ENCODE measurements at places on chromosomes 5 and 9.

- no peak for DNase-seq
Measured at GRCh38 chr5:150731669-150732242, 27.1 kb downstream of the DCTN4 start.

DNA sequence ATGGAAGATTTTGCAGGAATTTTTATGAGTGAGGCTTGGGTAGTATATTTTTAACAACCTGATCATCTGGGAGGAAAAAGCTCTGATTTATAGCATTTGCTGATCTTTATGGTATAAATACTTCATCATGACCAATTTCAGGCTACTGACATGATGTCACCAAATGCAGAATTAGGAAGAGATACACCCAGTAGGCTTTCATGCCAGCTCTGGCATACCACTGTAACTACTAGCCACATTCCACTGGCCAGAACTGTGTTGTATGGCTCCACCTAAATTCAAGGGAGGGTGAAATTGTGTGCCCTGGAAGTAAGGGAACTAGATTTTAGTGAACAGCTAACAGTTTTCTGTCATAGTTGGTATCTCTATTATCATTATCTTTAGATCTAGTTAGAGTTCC, 17.6 kb downstream of the AP3S1 start:
- no peak for DNase-seq

- no peak for DNase-seq
Measured at GRCh38 chr9:89884356-89885083, 279.7 kb downstream of the GADD45G start.

DNA sequence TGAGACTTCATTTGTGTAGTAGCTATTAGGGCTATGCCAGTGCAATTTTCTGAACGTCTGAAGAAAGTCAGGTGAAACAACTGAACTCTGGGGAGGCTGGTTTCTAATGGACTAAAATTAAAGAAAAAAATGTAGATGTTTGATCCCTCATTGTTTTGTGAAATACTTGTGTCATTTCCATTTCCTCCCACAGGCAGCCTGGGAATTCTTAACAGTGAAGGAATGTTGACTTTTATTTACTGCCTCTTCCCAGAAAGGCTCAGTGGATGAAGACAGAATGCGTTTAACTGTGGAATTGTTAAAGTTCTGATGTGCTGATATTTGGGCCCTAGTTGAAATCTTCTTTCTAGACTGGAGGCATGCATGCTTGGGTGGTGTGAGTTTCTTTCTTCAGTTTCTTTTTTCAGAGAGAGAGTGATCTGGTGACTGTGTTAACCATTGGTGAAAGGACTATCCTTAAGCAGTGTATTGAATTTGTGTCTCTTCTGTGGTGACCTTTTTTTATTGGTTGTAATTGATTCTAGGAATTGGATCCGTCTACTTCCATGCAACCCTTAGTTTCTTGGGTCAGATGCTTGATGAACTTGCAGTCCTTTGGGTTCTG, 15.5 kb downstream of the ACER2 start:
- no peak for DNase-seq

GRCh38 chr9:68861436-68861835, 152.5 kb downstream of the PRKACG start:
- no peak for DNase-seq

- DNase-seq: no peak
Measured at GRCh38 chr5:154408811-154409210, 37.0 kb upstream of the SAP30L start.

DNA sequence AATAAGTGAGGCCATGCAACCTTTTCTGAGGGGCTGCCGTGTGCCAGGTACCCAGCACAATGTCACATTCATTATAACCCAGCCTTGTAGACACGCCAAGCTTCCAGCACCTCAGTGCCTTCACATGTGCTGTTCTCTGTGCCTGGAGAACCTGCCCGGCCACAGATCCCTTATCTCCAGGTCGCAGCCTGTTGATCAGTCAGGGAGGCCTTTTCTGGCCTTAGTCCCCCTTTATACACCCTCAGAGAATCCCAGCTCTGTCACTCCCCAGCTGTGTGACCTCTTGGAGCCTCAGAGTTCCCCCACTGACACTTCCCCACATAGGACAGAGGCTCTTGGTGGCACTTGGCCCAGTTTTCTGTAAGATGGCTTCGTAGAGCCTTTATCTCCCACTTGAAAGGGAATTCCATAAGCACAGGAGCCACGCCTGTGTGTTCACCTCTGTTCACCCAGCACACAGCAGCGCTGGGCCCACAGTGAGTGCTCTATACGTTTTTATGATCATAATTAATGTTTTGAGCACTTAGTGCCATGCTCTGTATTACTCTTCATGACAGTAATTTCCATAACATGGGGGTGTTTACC, 38.7 kb downstream of the NEURL1B start:
- DNase-seq: no peak

- no peak for DNase-seq
Measured at GRCh38 chr5:44387406-44387805, 1.8 kb downstream of the FGF10 start.

DNA sequence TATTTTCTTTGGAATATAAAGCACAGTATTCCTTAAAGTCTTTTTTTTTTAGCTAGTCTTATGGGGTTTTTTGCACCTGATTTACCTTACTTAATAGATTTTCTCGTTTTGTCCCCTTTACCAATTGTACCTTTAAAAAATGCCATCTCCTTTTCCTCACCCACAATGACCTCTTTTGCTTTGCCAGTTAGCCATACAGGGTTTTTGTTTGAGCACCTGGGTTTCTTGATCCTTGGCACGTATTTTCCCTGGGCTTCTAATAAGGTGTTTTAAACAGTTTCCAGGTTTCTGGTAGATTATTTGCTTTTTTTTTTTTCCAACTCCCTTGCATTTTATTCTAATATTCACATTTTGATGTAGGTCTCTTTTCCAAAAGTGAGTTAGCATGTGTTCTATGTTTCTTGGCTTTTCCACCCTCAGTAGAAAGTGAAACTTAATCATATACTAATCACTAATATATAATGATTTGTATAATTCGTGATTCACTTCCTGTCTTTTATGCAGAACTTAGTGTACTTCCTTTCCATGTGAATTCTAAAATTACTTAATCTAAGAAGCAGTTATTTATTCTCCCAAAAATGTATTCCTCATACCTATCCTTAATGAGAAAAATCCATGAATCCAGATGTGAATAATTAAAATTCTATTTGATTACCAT, 673.9 kb upstream of the RGMB start:
- DNase-seq: no peak

GRCh38 chr5:40914835-40915234, 5.5 kb downstream of the C7 start:
- DNase-seq: no peak

- DNase-seq: no peak
Measured at GRCh38 chr5:149940077-149940574, 4.5 kb downstream of the PDE6A start.

DNA sequence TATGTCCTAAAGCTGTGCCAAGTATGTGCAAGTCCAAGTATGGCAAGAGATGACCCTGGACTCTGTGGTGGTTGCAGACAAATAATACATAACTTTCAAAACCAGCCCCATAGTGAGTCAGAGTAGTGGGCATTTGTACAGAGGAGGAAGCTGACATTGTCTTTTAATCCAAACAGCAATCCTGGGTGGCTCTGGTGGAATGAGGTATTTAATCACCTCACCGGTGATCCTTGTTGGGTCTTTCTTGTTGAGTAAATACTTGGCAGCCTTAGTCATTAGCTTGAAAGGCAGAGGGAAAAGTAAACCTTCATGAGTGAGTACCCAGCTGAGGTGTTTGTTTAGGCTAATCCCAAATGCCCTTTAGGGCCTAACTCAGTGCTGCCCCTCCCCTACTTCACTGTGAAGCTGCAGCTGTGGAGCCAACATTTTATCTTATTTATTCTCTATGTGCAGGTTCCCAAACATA, 148.7 kb upstream of the SLC12A2 start:
- DNase-seq: no peak

- no peak for DNase-seq
Measured at GRCh38 chr5:88214655-88215054, 54.0 kb downstream of the TMEM161B start.

DNA sequence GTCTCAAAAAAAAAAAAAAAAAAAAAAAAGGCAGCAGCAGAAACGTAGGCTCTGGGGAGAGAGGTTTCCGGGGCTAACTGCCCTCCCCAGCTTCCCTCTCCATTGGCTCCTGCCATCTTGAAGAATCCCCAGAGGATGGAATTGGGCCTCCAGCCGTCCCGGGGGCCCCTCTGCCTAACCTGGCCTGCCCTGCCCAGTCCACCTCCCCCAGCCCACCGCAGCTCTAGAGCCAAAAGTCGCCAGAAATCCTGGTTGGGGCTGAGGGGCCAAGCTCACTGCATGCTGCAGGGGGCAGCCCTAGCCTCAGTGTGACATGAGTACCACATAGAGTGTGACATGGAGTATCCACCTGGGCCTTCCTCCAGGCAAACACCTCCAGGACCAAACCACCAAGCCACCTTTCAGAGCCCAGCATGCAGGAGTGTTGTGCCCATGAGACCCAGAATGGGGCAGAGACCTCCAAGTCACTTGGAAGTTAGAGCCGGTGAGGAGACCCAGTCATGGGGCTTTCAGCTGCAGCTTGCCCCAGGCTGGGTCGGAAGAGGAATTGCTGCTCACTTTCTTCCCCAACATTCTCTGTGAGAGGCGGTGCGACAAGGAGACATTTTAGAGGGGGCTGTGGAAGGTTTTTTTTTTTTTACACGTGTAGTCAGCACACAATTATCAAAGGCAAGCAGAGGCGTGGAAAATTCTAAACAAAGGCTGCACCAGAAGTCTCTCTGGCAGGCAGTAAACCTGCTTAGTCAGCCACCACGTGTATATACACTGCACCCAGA, 17.6 kb downstream of the CD74 start:
- no peak for DNase-seq

GRCh38 chr9:112061152-112061740, 113.9 kb downstream of the SUSD1 start:
- no peak for DNase-seq

DNA sequence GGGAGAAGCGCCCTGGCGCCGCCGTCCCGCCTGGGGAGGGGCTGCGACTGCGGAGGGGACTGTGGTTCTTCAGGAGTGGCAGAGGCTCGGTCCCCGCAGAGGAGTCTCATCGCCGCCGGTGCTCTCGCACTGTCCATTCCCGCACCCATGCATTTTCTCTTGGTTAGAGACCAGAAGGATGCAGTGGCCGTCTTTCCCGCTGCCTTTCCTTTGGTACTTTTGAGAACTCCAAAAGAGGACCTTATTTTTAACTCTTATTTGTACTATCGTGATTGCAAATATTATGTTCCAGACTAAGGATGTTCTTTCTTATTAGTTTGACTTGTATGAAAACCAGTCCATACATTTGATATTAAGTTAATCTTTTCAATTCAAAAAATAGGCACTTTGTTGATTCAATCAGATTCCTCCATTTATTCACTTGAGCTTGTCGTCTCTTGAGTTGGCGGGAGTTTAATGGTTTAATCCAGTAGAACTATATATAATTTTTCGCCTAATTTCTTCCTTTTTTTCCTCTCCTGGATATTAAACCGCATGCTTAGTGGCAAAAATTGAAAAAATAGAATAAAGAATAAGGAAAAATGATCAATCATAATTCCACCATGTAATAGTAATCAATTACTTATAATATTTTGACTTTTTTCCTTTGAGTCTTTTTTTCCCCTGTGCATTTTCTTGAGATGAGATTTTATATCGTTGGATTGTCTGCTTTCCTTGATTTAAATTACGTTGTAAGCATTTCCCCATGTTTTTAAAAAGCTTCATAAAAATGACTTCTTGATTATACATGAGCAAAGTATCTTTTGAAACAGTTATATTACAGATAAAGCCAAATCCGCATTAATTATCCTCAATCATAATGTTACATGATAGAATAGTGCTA, 861 bp downstream of the ZFYVE16 start:
- DNase-seq: no peak

- DNase-seq: no peak
Measured at GRCh38 chr9:127680226-127680625, 26.6 kb upstream of the CFAP157 start.

DNA sequence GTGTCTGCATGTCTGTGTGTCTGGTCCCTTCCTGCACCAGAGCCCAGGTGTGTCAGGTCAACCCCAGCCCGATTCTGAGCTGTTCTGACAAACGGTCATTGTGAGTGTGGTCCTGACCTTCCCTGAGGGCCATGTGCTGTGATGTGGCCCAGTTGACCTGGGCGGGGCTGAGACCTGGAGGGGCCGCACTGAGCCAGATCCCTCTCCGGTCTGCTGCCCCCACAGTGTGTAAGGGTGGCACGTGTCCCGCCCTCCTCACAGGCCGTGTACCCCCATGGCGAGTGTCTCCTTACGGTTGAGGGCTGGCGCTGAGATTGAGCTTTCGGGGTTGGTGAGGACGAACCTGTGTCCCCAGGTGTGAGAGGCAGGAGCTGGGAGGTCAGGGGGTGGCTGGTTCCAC, 136.5 kb downstream of the MRPL36 start:
- DNase-seq: no peak

GRCh38 chr9:116274293-116274692, 120.7 kb downstream of the PAPPA start:
- DNase-seq: no peak

- no peak for DNase-seq
Measured at GRCh38 chr5:26295541-26295940, 742.8 kb downstream of the CDH9 start.

GRCh38 chr9:130720762-130721161, 27.2 kb downstream of the EXOSC2 start:
- DNase-seq: no peak

DNA sequence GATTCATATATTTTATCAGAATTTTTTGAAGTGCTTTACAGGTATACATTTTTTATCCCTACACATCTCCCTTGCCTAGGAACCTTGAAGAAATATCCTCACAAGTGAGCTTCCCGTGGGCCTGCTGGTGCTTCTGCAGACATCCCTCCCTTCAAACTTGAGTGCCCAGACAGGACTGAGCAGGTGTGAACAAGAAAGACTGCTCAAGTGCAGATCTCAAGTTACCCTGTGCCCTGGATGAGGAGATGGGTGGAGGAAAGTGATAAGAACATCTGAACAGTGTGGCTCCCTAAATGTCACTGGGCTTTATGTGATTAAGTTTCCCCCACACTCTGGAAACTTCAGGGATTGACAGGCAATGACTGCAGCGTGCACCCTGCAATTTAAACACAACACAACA, 209.8 kb downstream of the TLE1 start:
- no peak for DNase-seq

GRCh38 chr5:81164936-81165335, 68.2 kb upstream of the CKMT2 start:
- no peak for DNase-seq

GRCh38 chr5:146799231-146799630, 79.3 kb downstream of the PPP2R2B start:
- DNase-seq: no peak

GRCh38 chr5:135469911-135470310, 17.8 kb upstream of the TIFAB start:
- no peak for DNase-seq

DNA sequence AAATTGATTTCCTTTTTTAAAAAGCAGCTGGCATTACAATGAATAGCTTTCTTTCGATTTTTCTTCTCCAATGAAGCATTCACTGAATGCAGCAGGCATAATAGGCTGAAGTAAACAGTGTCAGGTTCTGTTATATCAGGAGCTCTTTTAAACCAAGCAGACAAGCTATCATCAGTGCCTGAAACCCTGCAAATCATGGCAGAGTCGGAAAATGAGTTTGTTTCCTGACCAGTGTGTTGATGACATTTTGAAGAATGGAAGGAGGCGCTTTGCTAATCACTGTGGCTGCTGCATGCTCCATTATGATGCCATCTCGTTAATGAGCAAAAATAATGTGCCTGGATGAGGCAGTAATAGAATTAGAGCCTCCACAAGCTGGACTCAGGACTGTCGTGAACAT, 284.5 kb downstream of the ZNF608 start:
- no peak for DNase-seq
